NCI-H1417 treated with DMSO at 0.1 percent for 48 hours (cell line): ENCODE measurements at places on chromosomes 7 and 10.

DNA sequence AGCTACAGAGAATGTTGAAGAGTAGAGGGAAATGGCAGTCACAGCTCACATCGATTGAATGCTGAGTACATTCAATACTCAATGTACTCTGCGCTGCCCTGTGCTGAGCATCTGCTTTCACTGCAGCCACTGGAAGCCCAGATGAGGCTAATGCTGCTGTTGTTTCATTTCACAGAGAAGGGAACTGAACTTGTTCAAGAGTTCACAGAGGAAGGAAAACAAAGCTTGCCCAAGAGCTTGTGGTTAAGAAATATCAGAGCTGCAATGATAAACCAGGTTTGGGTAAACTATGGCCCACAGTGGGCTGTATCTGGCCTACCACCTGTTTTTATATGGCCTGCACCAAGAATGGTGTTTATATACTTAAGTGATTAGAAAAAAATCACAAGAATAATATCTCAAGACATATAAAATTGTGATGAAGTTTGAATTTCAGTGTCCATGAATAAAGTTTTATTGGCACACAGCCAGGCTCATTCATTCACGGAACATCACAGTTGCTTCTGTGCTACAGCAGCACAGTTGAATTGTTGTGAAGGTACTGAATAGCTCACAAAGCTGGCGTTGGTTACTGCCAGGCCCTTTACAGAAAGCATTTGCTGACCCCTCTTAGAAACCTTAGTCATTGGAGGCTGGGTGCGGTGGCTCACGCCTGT, 64.1 kb downstream of the CFAP58 start:
- DNase-seq, result no peak

GRCh38 chr7:68679459-68680234, 918.6 kb upstream of the AUTS2 start:
- DNase-seq, result no peak

- DNase-seq, result no peak
Observed at GRCh38 chr10:19579761-19580545, 236.3 kb upstream of the PLXDC2 start.

GRCh38 chr10:60286559-60286958, 103.1 kb downstream of the ANK3 start:
- no peak for DNase-seq

DNA sequence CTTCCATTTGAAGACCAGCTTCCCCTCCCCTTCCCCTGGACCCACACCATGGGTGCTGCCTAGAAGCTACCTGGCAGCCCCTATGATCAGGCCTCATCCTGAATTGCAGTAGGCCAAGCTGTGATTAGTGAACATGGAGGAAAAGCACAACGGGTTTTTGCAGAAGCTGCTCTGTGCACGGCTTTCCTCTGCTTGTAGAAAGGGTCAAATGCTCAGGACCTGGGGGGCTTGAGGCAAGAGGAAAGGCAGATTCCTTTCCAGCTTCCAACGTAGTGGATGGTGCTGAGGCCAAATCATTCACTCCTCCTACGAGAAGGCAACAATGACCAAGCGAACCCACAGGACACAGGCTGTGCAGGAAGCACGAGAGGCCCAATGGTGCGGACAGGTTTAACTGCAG, 410.3 kb upstream of the SHH start:
- no peak for DNase-seq

- DNase-seq, result no peak
Observed at GRCh38 chr10:2456834-2457233, 610.5 kb upstream of the PFKP start.
